ENCODE measurements at places on chromosomes 7 and 10.

DNA sequence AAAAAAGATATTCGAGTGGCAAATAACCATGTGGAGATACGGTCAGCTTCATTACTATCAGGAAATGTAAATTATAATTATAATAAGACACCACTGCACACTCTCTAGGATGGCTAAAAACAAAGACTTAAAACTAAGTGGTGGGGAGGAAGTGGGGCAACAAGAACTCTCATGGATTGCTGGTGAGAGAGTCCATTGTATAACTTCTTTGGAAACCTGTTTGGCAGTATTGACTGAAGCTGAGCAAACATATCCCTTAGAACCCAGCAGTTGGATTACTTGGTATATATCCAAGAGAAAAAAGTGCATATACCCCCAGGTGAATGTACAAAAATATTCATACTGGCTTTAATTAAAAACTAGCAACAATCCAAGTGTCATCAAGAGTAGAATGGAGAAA lies 133.7 kb upstream of the CTBP2 start:
- no peak for DNase-seq

- DNase-seq = no peak
These were observed 49.7 kb downstream of the UNC5B start for GRCh38 chr10:71262027-71262426.

- DNase-seq = no peak
These were observed 144.6 kb downstream of the DNAJB6 start for GRCh38 chr7:157481389-157481788.

- DNase-seq = no peak
These were observed 316.4 kb downstream of the RPS24 start for GRCh38 chr10:78349911-78350663.

- DNase-seq = peak; percentile 43
These were observed at the start of gene CREB3L2 for GRCh38 chr7:138001529-138002095. TSS of gene CREB3L2 (minus strand) at chr7:138002086. CDS start at chr7:138001705, 381 bp downstream.

GRCh38 chr7:55548295-55548731 lies 24.0 kb downstream of the VOPP1 start:
- DNase-seq = no peak
